Muscle of leg (tissue), 16 donors: ENCODE measurements at places on chromosomes 7 and 10. TPM values are rescaled to one million over a fixed set of nuclear protein-coding genes. Genes with fewer than 3 reads are reported as not detected.

DNA sequence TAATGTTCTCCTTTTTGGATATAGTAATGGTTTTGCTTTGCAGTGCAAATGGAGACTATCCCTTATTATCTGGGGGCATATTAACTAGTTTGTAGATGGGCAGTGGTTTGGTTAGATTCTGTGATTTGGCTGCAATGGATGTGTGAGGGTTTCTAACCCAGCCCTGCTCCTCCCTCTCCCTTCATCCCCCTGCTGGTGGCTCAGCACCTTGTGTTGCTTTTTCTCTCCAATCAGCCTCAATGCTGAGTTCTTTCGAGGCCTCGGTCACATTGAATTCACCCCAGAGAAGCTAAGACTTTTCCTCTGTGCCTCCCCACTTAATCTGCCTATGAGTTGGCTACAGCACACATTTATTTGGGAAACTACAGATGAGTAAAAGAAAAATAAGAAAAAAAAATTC, 120.0 kb downstream of the MALRD1 start:
- no peak for DNase-seq

Gene DLG5
- 23.6 TPM for polyA plus RNA-seq

Gene EVX1
- not detected for polyA plus RNA-seq

DNA sequence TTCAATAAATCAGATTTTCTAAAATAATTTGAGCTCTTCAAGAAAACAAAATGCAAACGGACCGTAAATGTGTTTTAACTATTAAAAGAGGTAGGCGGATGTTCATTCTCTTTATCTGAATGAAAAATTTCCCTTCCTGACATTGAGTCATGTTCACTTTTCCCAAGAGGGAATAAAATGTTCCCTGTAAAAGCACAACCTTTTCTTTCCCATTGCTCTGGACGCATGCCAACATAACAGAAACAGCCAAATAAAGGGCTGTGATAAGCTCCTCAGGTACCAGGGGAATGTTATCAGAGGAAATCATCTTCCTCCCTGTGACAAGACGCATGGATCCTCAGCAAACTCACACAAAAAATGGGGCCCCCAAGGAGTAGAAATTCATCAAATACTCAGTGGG, 251.8 kb downstream of the MTERF1 start:
- peak; percentile 26 for DNase-seq

DNA sequence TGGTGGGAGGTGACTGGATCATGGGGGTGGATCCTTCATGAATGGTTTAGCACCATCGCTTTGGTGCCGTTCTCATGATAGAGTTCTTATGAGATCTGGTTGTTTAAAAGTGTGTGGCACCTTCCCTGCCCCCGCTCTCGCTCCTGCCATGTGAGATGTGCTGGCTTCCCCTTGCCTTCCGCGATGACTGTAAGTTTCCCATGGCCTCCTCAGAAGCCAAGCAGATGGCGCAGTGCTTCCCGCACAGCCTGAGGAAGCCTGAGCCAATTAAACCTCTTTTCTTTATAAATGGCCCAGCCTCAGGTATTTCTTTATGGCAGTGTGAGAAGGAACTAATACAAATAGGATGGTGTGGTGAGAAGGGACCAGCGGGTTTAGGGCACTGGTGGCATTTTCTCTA, 243.3 kb upstream of the CELF2 start:
- no peak for DNase-seq
